ENCODE measurements at places on chromosomes 3 and 15.

- no peak for DNase-seq
Measured at GRCh38 chr3:120601554-120601953, 5.4 kb downstream of the NDUFB4 start.

DNA sequence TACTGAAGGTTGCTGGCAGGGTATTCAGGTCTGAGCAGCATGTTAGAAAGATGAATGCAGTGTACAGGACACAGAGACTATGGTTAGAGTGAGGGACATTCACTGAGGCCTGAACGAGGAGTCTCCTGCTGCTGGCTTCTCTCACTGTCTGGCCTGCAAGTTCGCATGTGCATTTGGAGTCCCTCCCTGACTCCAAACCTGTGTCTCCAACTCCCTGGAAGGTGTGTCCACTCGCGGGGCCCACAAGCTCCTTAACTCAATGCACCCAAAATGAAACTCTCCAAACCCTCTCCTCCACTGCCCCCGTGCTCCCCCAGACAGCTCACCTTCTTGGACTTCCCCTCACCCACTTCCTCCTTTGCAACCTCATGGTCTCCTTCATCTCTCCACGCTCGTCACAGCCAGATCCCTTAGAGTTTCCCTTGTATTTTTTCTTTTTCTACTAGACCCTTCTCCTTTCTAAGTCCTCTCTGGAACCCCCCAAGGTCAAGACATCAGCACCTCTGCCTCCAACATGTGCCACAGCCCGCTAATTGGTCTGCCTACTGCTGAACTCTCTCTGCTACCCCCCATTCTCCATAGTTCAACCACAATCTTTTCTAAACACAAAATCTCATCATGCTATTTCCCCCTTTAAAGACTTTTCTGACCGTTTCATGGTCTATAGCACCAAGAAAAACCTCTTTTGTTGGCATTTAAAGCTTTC, 58.3 kb downstream of the HES1 start:
- DNase-seq, result no peak

DNA sequence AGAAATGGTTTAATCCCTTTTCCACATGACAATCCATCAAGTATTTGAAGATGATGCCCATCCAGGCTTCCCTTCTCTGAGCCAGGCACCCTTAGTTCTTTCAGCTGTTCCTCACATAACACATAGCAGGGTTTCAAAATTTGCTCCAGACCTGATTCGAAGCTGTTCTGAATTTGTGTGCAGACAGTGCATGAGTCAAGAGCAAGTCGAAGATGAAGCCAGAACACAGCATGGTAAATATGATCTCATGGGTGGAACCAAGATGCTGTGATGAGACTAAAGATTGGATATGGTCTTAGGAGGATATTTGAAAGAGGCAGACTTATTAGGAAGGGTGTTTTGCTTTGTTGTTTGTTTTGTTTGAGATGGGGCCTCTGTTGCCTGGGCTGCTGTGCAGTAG, 32.6 kb upstream of the PDE8A start:
- DNase-seq, result no peak

DNA sequence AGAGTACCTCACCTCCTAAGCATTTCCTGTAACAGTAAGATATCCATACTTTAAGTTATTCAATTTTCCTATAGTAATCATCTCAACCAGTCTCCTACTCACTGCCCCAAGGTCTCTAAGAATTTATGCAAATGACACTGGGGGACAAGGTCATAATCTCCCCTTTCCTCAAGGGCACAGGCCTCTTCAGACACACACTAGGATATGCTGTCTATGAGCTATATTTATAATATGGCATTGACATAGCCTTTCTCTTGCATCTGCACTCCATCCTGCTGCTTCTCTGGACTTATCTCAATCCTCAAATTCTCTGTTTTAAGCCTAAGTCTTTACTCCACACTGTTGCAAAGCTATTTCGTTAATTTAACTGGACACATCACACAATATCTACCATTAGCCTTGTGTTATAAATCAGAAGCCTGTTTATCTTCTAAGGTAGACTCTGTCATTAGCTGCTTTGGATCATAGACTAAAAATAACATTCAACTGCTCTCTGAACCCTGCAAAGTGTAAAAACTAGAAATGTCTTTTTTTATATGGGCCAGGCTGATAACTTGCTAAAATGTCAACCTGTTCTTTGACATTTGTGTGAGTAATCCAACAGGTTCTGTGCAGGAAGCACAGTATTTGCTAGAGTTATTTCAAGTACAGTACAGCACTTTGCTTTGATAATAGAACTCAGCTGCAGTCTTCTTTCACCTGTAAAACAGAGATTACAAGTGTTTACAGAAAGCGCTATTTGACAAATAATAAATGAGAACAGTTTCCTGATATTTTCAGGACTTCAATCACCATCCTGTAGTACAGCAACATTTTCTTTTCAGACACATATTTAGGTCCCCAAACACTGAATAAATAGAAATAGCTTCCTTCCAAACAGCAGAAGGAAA, 17.8 kb upstream of the SEC62 start:
- no peak for DNase-seq

- DNase-seq, result peak; percentile 87
Measured at GRCh38 chr15:64883997-64884511, 27.6 kb upstream of the ANKDD1A start.

GRCh38 chr3:14285548-14285925, 106.9 kb downstream of the LSM3 start:
- DNase-seq, result peak; percentile 61

GRCh38 chr3:114597012-114597411, 303.2 kb downstream of the TIGIT start:
- no peak for DNase-seq
